ENCODE measurements at places on chromosomes 3 and 15. TPM values are rescaled to one million over a fixed set of nuclear protein-coding genes. Genes with fewer than 3 reads are reported as not detected.

- no peak for DNase-seq
- H3K36me3 ChIP-seq: no peaks in the 10 kb centered on the region
- H3K27ac ChIP-seq: no peak overlapping the region
- no peak overlapping the region for H3K4me3 ChIP-seq
Observed at GRCh38 chr3:13470894-13471574, 9.1 kb upstream of the HDAC11 start.

GRCh38 chr3:43273416-43273815 is 12.9 kb upstream of the SNRK start:
- H3K36me3 ChIP-seq: no peaks in the 10 kb centered on the region
- H3K27ac ChIP-seq: no peak overlapping the region
- no peaks in the 10 kb centered on the region for H3K27me3 ChIP-seq
- DNase-seq: no peak
- no peak overlapping the region for H3K4me3 ChIP-seq

GRCh38 chr15:84914909-84915605 is 30.6 kb downstream of the SLC28A1 start:
- peak overlapping the region; percentile 2 for H3K27ac ChIP-seq
- peak overlapping the region; percentile 1 for H3K4me3 ChIP-seq
- no peaks in the 10 kb centered on the region for H3K27me3 ChIP-seq
- peak; percentile 91 for DNase-seq
- H3K36me3 ChIP-seq: no peaks in the 10 kb centered on the region

DNA sequence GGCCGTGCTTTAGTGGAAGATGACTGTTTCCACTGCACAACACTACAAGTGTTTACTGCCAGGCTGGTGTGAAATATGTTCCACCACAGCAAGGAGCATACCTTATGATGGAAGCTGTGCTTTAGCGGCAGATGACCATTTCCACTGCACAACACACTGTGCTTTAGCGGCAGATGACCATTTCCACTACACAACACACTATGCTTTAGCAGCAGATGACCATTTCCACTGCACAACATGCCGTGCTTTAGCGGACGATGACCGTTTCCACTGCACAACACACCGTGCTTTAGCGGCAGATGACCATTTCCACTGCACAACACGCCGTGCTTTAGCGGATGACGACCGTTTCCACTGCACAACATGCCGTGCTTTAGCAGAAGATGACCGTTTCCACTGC is 2.8 kb downstream of the ZNF717 start:
- no peaks in the 10 kb centered on the region for H3K27me3 ChIP-seq
- H3K4me1 ChIP-seq: no peaks in the 10 kb centered on the region
- no peak overlapping the region for H3K4me3 ChIP-seq

- DNase-seq: no peak
- no peaks in the 10 kb centered on the region for H3K36me3 ChIP-seq
- no peak overlapping the region for H3K27ac ChIP-seq
- no peaks in the 10 kb centered on the region for H3K27me3 ChIP-seq
- no peaks in the 10 kb centered on the region for H3K4me1 ChIP-seq
Observed at GRCh38 chr3:27865731-27866130, 143.6 kb upstream of the EOMES start.

GRCh38 chr15:28086175-28086703 is 12.9 kb downstream of the OCA2 start:
- no peak overlapping the region for H3K4me3 ChIP-seq
- DNase-seq: peak; percentile 1
- H3K4me1 ChIP-seq: no peaks in the 10 kb centered on the region
- no peaks in the 10 kb centered on the region for H3K36me3 ChIP-seq

The CDHR4 gene
- 0.44 TPM for total RNA-seq

The PPM1L gene
- total RNA-seq: 1.7 TPM

The GABRG3 gene
- not detected for total RNA-seq

The CELF6 gene
- total RNA-seq: 0.26 TPM

The KNG1 gene
- total RNA-seq: not detected

The THSD4 gene
- total RNA-seq: 38.2 TPM

Data from MCF 10A (cell line).